ENCODE measurements at places on chromosomes 6 and 20. TPM values are rescaled to one million over a fixed set of nuclear protein-coding genes. Genes with fewer than 3 reads are reported as not detected.

Gene CNBD2
- total RNA-seq, result 3.7 TPM

Gene LHFPL5
- not detected for total RNA-seq

Gene MMP24OS
- 58.0 TPM for total RNA-seq

Gene GGTLC1
- total RNA-seq, result not detected

Gene IL17A
- total RNA-seq, result not detected

Gene GJA1
- total RNA-seq, result 76.3 TPM

Gene ACTR5
- 10.8 TPM for total RNA-seq

Gene DEFB132
- not detected for total RNA-seq

Gene MYH7B
- total RNA-seq, result not detected

Gene GRM1
- total RNA-seq, result not detected

Gene TFAP2C
- 14.9 TPM for total RNA-seq

Gene MYCT1
- 0.11 TPM for total RNA-seq

Gene TTLL9
- not detected for total RNA-seq

Gene HTR1B
- 0.18 TPM for total RNA-seq

Gene MUCL3
- total RNA-seq, result 0.08 TPM

Gene CCDC167
- 39.4 TPM for total RNA-seq

Gene GSTA1
- total RNA-seq, result not detected

Gene PSORS1C1
- 3.7 TPM for total RNA-seq

Gene KIAA1755
- total RNA-seq, result 0.13 TPM

Gene FAM217A
- not detected for total RNA-seq

Gene DDX43
- total RNA-seq, result not detected

Gene FAM162B
- total RNA-seq, result not detected

Gene ERVFRD-1
- total RNA-seq, result not detected

Gene TRERF1
- 7.0 TPM for total RNA-seq

Gene ADGB
- total RNA-seq, result not detected

Gene GNL1
- 31.9 TPM for total RNA-seq

Gene LRRN4
- not detected for total RNA-seq

Gene PKIB
- total RNA-seq, result 0.54 TPM

Gene TCP11
- total RNA-seq, result not detected

Gene PPIL4
- total RNA-seq, result 13.6 TPM

Gene ENPP5
- total RNA-seq, result not detected

Gene CLPSL1
- total RNA-seq, result not detected

Gene MEP1A
- not detected for total RNA-seq

Gene HLA-DQB1
- not detected for total RNA-seq

Gene TBX18
- total RNA-seq, result 15.8 TPM

Gene SIRPB1
- 0.84 TPM for total RNA-seq

Gene FOXS1
- 0.83 TPM for total RNA-seq

Gene MOG
- total RNA-seq, result not detected

Gene EFCAB8
- total RNA-seq, result not detected

Gene PTCHD4
- not detected for total RNA-seq

Gene TMEM151B
- total RNA-seq, result 0.13 TPM

Gene CLIC5
- not detected for total RNA-seq

Gene PCNA
- 389 TPM for total RNA-seq

Gene GNMT
- 0.27 TPM for total RNA-seq

Gene PTGIS
- not detected for total RNA-seq

Gene GLP1R
- not detected for total RNA-seq

Gene PPP1R14C
- 1.7 TPM for total RNA-seq

Gene FRK
- total RNA-seq, result 1.3 TPM

Gene FERMT1
- total RNA-seq, result 16.7 TPM

Gene BACH2
- 0.69 TPM for total RNA-seq

Gene MRAP2
- total RNA-seq, result 1.1 TPM

Gene CST5
- total RNA-seq, result not detected

Gene PRICKLE4
- 0.76 TPM for total RNA-seq

Gene THBS2
- total RNA-seq, result not detected

Gene CST7
- not detected for total RNA-seq

Gene SIRPB2
- total RNA-seq, result not detected

Gene MICB
- total RNA-seq, result 7.2 TPM
